Activated CD4-positive, alpha-beta memory T cell treated with anti-CD3 and anti-CD28 coated beads, Interleukin-2, amount 10 ng/mL, durations not matched to agents 7 days and 5 days (primary cell): ENCODE measurements at places on chromosomes 16 and 17. TPM values are rescaled to one million over a fixed set of nuclear protein-coding genes. Genes with fewer than 3 reads are reported as not detected.

The CPHXL2 gene
- not detected for total RNA-seq

The NEUROD2 gene
- total RNA-seq = not detected

The CES5A gene
- not detected for total RNA-seq

- peaks cover 58% of the 10 kb centered on the region for H3K4me1 ChIP-seq
- peak overlapping the region; percentile 98 for H3K4me3 ChIP-seq
- DNase-seq = no peak
- H3K27ac ChIP-seq = peak overlapping the region; percentile 86
- peaks cover 63% of the 10 kb centered on the region for H3K36me3 ChIP-seq
Observed at GRCh38 chr17:56913353-56913866, 439 bp downstream of the TRIM25 start.

DNA sequence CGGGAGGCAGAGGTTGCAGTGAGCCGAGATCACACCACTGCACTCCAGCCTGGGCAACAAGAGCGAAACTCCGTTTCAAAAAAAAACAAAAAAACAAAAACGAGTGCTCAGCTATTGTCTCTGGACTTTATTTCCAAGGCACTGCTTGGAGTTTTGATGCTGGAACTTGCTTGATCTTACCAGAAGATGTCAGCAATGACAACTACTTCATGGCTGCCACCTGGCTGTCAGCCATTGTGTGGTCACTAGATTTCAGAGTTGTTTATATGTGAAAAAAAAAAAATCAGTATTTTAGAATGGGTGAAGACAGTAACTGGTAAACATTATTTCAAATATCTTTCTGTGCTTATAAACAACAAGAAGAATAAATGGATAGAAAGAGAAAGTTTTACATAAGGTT is 26.3 kb upstream of the OR4D1 start:
- H3K27me3 ChIP-seq = peaks cover 27% of the 10 kb centered on the region
- no peak overlapping the region for H3K4me3 ChIP-seq
- DNase-seq = peak; percentile 46
- no peak overlapping the region for H3K27ac ChIP-seq

DNA sequence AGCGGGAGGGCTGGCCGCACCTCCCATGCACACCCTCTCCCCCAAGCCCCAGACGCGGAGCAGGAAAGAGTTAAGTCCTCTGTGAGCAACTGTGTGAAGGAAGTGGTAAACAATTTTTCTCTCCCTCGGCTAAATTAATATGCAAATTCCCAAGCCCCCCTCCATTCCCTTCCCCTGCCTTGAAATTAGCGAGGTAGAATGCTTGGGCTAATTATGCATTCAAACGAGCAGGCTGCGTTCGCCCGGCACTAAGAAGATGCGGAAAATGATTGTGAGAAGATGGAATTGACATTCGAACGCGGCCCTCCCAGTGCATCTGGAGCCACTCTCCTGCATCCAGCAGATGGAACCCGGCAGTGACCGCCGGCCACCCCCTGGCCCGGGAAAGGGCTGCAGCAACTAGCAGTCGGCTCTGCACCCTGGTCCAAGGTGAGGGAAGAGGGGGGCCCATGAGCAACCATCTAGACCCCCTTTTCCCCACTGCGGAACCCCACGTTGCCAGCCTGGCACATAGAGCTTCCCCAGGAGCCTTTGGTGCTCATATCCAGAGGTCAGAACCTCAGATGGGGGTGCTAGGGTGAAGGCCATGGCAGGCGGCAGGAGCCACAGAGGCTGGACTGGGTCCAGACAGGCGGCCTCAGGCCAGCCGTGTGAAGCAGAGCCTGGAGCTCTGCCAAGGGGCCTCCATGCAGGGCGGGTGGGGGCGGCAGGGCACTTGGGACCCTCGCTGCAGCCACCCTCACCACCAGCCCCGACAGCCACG is 49.1 kb upstream of the ACSF3 start:
- DNase-seq = no peak
- no peaks in the 10 kb centered on the region for H3K27me3 ChIP-seq
- H3K4me1 ChIP-seq = peaks cover 2% of the 10 kb centered on the region
- H3K4me3 ChIP-seq = no peak overlapping the region

DNA sequence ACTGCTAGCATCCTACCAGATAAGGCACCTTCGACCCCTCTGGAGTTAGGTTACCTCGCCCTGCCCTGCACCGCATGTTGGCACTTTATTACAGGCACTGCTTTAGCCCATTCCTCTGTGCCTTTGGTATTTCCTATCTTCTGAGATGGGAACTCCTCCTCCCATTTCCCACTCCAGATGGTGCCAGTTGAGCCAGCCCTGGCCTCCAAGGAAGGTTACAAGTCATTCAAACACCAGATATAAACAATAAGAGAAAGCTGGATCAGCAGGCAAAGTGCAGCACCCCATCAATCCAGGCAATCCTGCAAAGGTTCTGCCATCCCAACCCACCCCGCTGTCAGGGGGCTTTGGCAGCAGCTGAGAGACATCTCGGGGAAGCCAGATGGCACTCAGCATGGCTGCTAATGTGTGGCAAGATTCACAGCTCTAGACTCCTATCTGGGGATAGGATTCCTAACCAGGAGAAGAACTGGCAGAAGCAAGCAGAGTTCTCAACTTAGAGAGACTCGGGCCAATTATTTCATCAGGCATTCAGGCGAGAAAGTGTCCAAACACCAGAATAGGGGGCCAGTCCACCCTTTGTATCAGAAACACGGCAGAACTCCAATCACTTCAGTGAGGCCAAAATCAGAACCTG is 113.0 kb downstream of the COPRS start:
- no peak overlapping the region for H3K27ac ChIP-seq
- H3K27me3 ChIP-seq = peaks cover 25% of the 10 kb centered on the region
- no peak for DNase-seq
- H3K36me3 ChIP-seq = no peaks in the 10 kb centered on the region
